ENCODE measurements at places on chromosomes 3 and 15.

DNA sequence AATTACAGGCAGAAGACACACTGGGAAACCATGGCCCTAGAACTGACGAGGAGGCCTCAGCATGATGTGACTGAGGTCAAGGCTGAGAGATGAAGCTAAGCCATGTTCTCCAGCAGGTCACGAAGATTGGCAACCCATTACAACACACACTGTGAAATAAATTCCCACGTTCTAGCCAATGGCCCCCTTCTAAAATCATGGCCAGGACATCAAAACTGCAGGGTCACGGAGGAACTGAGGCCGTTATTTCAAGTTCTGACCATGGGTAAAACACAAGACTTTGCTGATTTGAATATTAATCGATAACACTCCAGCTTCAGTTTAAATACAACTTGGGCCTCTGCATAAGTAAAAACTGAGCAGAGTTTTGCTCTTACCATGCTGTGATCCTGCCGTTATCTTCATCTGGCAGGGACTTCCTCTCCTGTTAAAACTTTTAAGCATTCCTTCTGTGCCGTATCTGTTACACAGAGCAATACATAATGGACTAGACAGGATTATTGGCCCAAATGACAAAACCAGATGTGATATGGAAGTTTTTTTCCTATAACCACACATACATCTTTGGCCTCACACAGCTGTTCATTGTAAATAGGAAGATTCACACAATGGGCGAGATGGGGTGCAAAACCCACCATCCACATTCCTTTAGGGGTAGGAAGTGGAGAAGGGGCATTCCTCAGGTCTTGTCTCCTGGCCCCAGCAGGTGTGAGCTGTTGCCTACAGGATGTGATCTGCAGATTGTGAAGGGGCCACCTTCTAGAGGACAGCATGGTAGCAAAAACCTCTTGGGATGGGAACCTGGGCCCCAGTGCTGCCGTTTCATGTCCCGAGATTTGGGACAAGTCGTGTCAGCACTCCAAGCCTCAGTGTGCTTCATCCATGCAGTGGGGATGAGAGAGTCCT is 207.4 kb downstream of the OPA1 start:
- no peak for DNase-seq

DNA sequence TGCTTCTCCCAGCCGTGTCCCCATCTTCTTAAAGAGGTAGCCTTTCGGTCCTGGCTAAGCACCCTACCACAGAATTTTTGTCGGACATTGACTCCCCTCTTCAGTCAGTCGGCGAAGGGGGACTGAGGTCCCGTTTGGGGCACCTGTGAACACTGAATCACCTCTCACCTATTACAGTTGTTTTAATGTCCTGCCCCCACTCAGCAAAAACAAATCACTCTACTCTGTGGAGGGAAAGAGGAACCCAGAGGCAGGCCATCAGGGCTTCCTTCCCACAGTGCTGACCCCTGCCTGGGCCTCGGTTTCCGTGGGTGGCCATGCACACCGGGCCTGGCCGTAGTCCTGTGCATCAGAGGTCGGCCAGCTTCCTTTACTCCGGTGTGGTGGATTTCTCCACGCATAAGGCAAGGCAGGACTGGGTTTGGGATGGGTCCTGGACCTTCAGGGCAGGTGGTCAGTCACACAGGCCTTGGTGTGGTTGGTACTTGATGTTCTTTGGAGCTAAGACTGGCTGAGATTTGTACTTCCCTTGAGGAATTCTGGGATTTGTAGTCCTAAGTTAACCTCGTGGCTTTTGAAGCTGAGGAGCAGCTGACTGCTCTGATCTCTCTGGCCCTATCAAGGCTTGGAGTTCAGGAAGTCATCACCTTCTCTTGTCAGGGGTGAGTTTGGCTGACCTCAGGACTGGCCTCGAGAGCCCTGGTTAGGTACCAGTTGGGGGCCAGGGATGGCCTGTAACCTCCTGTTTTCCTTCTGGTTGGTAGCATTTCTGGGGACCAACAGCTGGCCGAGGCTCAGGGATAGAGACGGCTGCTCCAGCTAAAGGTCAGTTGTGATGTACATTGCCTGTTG is 627 bp upstream of the FAM131A start:
- no peak for DNase-seq

- no peak for DNase-seq
These were observed 59.9 kb downstream of the CFAP20DC start for GRCh38 chr3:58989955-58990354.

- DNase-seq = no peak
These were observed 12.5 kb downstream of the CSK start for GRCh38 chr15:74794248-74794969.

DNA sequence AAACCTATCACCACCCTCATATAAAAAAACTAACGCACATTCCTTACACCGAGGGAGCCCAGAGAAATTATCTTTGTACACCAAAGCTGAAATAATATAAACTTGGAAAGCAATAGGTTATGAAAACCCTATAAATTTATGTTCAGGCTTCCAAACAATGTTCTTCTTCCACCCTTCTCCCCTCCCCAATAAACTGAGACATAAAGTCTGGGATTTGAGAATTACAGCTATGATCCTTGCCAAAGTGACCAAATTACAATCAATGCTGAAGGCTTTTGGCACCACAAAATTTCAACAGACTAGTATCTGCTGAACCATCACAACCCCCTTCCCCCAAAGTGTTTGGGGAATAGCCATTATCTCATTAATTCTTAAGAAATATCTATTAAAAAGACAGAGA is 237.8 kb downstream of the FMN1 start:
- DNase-seq = no peak

GRCh38 chr3:146823622-146824021 is 218.5 kb upstream of the PLSCR5 start:
- no peak for DNase-seq

DNA sequence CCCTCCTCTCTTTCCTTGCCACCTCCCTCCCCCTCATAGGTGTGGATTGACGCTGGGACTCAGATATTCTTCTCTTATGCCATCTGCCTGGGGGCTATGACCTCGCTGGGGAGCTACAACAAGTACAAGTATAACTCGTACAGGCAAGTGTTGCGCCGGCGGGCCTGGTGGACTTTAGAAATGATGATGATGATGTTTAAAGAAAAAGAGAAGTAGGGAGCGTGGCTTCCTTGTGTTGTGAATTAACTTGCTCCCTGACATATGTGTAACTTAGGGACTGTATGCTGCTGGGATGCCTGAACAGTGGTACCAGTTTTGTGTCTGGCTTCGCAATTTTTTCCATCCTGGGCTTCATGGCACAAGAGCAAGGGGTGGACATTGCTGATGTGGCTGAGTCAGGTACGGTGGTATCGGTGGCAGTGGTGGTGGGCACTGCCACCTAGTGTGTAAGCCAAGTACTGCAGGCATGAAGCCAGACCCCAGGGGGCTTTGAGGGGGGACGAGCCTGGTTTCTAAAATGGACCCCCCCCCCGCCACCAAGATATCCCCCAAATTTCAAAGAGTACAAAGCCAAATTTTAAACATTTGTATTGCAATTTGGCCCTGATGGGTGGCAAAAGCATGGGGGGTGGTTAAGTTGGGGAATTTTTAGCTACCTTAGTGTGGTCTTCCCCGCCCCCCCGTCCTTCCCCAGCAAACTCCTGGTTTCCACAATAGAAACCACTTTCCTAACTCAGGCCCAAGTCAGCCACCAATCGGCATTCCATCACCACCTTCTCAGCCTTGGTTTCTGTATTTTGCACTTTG is 65.6 kb downstream of the SLC6A6 start:
- DNase-seq = no peak

DNA sequence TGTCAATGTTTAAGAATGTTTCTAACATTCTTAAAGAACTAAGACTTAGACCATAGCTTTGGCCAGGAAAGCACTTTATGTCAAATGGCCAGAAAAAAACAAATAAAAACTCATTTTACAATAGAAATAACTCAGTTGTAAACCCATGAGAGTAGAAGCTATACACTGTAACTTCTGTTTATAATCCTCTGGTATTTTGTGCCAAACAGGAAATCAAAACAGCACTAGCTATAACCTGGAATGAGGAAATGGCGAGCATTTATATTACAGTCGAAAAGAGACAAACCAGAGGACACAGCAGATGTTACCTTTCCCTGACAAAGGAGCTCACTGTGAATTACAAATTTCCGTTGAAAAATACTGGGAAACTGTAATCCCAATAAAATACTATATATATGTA is 10.3 kb downstream of the GK5 start:
- DNase-seq = peak; percentile 25

GRCh38 chr15:70512772-70513362 is 250.5 kb downstream of the UACA start:
- DNase-seq = no peak
